Left lobe of liver (tissue), 2 donors: ENCODE measurements at places on chromosomes 16 and 17. TPM values are rescaled to one million over a fixed set of nuclear protein-coding genes. Genes with fewer than 3 reads are reported as not detected.

GRCh38 chr16:78310196-78310595 is 210.7 kb downstream of the WWOX start:
- peak; percentile 51 for DNase-seq

- no peak for DNase-seq
These were observed 158.5 kb upstream of the RPH3AL start for GRCh38 chr17:511001-511698.

- no peak for DNase-seq
These were observed 183.1 kb upstream of the COX10 start for GRCh38 chr17:13885953-13886889.

DNA sequence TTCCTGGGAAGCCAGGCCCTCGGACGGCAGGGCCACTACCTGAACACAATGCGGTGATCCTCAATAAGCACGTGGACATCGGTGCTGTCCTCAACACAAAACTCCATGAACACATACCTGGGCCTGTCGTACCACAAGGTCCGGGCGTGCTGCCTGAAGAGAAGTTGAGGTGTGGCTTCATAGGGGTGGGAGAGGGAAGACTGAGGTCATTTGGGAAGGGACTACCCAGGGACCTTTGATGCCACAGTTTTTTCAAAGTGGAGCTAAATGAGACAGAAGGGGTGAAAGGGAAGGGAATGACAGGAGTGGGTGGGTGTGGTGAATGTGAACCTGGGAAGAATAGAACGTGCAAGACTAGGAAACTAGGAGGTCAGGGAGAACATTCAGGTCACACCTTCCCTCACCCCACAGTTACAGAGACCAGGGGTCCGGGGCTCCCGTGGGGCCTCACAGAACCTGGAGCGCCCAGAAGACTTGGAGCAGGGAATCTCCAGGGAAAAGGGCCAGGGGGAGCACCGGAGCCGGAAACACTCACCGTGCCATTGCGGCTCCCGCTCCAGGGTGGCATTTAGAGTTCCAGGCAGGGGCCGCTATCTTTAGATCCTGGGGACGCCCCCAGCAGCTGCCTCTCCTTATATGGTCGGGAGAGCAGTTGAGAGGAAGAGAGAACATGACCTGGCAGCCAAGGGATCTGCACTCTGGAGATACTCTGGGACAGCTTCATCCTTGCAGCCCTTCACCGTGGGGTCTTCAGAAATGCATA is at the start of gene PTGES3L:
PTGES3L (minus strand) TSS at position 570 of the 763 bp plus-strand sequence; CDS start at position 543, 27 bp downstream.
- DNase-seq: no peak

Gene BRIP1
- 1.2 TPM for total RNA-seq
